ENCODE measurements at places on chromosomes 16 and 17.

DNA sequence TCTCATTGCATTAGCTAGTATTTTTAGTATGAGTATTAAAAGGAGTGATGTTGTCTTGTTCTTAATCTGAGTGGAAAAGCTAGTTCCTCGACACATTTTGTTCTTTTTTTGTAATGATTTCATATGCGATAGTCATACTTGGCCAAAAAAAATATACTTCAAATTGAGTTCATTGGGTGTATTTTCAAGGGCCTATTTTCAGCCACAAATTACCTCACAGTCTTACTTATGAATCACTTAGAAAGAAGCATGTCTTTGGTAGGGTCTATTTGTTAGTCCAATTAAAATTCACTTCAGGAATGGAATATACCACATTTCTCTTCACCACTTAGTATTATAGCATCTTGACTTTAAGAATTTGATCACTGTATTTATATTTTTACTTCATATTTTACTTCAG, 337.2 kb downstream of the CDH11 start:
- no peak for DNase-seq

GRCh38 chr17:80388175-80388574, 26.8 kb upstream of the ENDOV start:
- no peak for DNase-seq

DNA sequence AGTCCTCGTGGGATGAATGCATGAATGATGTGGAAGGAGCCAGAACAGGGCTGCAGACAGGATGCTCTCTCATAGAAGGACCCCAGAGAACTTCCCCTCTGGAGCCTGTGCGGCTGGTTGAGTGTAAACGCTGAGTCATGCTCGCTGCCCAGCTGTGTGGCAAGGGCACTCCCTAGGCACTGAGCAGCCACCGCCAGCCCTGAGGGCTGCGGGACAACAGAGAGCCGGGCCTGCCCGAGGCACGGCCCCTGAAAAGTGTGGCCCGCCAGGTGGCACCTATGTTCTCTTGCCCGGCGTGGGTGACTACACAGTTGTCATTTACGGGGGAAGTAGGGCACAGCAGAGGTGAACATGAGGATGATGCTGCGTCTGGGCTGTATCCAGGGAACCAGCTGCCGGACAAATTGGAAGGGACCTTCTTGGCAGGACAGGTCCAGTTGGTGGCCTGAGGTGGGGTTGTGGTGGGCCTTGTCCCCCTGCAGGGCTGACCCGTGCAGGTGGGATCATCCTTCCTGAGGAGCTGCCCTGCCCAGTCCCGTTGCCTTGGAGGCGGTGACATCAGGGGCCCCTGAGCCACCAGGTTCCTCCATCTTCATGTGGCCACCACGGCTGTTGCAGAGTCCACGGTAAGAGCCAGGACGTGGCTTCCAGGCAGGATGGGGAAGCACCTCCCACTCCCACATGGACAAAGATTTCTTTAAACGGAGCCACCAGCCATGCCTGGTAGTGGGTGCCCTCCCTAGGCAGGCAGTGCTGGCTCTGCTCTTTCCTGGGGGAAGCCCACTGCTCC, 94.8 kb upstream of the CBX4 start:
- DNase-seq, result no peak

GRCh38 chr17:43599046-43599395, 52.9 kb upstream of the ETV4 start:
- DNase-seq, result no peak

DNA sequence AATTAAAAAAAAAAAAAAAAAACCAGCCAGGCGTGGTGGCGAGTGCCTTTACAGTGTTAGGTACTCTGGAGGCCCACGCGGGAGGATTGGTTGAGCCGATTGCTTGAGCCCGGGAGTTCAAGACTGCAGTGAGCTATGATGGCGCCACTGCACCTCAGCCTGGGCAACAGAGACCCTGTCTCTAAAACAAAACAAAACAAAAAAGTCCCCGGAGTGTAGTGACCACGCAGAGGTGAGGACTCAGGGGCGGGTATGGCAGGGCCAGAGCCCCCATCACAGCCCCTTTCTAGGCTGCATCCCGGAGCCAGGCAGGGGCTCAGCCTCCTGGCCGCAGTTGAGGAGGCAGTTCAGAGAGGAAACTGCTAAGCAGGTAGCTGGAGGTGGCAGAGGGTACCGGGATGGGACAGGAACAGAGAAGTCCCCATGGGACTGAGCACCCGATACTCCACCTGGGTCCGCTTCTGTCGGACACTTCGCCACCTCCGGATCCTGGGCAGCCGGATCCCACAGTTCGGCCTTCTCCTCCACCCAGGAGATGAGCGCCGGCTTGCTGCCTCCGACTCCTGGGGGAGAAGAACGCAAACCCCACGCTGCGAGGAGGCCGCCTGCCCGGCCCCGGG, 800 bp downstream of the ZNF747 start:
- DNase-seq, result no peak

- DNase-seq, result no peak
Measured at GRCh38 chr16:84614073-84614459, 3.8 kb downstream of the COTL1 start.

DNA sequence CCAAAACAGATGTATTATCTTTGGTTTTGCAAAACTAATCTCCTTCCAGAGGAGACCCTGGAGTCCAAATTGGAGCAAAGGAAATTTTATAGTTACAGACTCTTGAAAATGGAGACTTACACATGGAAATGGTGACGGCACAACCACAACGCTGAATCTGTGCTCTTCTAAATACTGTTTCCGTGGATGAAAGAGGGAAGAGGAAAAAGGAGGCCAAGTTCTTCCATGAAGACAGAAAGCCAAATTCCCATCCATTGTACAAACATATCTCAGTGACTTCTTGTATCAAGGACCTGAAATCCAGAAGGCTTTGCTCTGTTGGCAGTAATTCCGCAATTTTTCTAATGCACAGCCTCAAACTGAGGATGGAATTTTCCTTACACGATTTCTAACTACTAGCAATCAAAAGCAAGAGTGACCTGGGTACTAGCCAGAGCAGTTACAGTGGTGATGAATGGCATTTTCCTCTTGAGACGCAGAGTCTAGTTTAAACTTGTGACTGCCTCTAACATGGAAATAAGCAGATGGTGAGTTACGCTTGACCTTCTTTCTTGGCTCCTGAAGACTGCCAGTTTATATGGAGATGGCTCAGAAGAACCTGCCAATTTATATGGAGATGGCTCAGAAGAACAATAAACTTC, 38.5 kb downstream of the VPS53 start:
- no peak for DNase-seq
